ENCODE measurements at places on chromosomes 3 and 15. TPM values are rescaled to one million over a fixed set of nuclear protein-coding genes. Genes with fewer than 3 reads are reported as not detected.

DNA sequence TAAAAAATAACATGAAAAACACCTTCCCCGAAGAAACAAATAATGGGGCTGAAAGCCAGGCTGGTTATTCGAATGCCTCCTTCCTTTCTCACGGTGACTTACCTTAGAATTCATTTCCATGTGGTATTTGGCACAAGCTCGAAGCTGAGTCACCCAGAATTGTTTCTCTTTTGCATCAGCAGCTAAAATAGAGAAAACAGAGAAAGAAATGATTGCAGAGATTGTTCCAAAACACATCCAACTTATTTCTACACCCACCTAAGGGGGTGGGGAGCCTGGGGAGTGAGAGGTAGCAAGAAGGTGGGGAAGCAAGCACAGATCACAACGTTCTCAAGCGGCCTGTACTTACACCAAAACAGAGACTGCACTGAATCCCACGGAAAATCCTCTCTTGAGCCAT, 104.7 kb downstream of the OSBPL10 start:
- peak; percentile 36 for DNase-seq

DNA sequence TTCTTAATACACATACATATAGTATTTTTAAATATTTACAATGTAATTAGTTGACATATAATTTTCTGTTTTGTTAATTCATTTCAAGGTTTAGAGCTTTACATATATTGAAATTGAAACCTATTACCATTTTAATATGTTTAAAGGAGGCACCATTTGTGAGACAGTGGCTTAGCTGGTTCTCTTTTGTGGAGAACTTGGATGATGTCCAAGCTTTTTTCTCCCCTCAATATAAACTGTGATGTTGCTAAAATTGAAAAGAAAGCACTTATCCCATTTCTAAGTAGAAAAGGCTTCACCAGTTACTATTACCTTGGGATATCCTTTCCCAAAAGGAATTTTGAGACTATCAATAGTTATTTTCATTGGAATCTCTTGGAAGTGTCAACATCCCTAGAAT, 707.2 kb downstream of the NTRK3 start:
- no peak for DNase-seq

PPP1R14D gene
- not detected for polyA plus RNA-seq

GRCh38 chr3:62781121-62781520, 94.1 kb downstream of the CADPS start:
- no peak for DNase-seq

RASGRF1 gene
- polyA plus RNA-seq, result 0.16 TPM

SGO1 gene
- polyA plus RNA-seq, result 4.3 TPM

- DNase-seq, result no peak
Measured at GRCh38 chr3:176274161-176274560, 923.1 kb downstream of the TBL1XR1 start.

MCTP2 gene
- polyA plus RNA-seq, result 0.48 TPM

GRCh38 chr3:62451211-62451887, 78.0 kb upstream of the FEZF2 start:
- no peak for DNase-seq

GRCh38 chr3:77251136-77251535, 211.2 kb downstream of the ROBO2 start:
- DNase-seq, result no peak

DNA sequence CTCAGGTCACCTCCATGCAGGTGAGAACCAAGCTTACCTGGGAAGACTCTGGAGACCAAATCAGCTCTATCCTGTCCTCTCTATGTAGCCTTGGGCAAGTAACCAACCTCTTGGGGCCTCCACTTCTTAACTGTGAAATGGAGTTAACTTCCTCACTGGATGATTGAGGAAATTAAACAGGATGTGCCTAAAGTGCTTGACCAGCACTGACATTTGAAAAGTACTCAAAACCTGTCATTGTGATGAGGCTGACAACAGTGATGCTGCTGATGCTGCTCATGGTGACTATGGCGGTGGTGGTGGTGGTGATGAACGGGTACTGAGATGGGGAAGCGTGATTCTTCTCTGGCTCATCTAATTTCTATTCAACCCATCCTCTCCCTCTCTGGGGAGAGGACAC, 22.3 kb downstream of the VIPR1 start:
- no peak for DNase-seq

GOLGA6B gene
- not detected for polyA plus RNA-seq

AADAC gene
- 2.2 TPM for polyA plus RNA-seq

DNA sequence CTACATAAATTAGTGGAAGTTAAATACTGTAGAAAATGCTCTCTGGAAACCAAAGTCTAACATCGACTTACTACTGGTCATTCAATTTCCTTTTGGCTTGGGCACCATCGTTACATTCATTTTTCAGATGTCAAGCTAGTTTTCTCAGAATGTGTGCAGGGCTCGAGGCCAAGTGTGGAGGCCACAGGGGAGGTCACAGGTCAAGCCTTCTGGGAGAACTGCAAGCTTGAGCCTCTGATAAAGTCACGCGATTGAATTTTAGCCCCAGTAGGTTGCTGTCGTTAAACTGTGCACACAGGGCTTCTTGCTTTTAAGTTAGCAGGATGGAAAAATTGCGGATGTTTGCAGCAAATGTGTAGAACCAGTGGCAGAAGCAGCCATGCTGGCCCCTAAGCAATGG, 182.2 kb downstream of the APBA2 start:
- DNase-seq, result no peak

CFAP20DC gene
- polyA plus RNA-seq, result 1.9 TPM

DNA sequence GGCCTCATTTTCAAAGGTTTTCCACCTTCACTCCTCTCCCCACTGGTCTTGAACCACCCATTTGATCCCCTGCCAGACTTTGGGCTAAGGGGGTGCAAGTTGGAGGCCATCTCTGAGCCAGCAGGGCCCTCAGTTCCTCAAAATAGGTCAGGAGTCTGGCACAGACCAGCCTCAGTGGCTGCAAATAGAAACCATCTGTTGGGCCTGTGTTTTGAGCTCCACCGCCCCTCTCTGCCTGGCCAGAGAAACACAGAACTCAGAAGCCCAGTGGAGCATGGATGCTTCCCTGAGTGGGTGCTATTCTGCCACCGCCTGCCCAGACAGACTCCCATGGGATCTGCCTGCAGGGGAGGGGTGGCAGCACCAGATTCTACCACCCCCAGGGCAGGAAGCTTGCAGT, 56.3 kb downstream of the CORO2B start:
- DNase-seq, result no peak

- DNase-seq, result no peak
Measured at GRCh38 chr3:16423298-16423697, 90.2 kb downstream of the RFTN1 start.

DNA sequence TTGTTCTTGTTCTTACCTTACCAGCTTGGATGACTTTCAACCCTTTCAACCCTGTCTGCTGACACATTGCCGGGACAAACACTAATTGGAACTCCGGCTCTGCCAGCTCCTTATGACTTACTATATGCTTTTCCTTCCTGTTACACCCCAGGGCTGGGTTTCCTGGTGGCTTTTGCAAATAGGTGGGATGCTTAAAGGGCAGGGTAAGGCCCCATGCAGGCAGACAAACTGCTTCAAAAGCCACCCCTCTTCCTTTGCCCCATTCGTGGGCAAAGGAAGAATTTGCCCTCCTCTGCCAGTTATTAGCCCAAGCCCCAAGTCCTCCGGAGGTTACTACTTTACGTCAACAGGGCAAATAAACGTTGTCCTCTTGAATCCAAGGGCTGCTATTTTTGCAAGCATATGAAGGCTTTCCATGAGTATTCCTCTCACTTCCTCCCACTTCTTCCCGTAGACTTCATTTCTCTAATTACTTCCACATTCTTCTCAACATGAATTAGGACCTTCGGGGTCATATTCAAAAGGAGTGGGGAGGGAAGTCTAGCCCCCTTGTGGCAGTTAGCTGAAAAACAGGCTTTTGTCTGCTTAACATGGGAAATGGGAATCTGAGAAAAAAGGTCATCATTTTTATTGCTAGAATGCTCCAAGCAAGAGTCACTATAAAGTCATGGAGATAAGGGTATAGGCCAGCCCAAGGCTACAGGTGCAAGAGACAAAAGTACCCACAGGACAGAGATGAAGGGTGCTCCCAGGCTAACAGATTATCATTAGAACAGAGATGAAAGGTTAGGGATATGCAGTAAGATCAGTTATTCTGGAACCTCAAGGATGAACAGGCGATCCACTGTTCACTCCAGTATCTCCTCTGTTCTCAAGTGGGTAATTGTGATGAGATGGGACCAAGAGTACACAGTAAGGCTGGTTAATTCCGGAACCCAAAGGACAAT, 56.3 kb upstream of the FSTL1 start:
- DNase-seq, result peak; percentile 72

FBXO40 gene
- 2.5 TPM for polyA plus RNA-seq

GRCh38 chr3:160999274-160999673, 105.9 kb downstream of the B3GALNT1 start:
- no peak for DNase-seq

DNA sequence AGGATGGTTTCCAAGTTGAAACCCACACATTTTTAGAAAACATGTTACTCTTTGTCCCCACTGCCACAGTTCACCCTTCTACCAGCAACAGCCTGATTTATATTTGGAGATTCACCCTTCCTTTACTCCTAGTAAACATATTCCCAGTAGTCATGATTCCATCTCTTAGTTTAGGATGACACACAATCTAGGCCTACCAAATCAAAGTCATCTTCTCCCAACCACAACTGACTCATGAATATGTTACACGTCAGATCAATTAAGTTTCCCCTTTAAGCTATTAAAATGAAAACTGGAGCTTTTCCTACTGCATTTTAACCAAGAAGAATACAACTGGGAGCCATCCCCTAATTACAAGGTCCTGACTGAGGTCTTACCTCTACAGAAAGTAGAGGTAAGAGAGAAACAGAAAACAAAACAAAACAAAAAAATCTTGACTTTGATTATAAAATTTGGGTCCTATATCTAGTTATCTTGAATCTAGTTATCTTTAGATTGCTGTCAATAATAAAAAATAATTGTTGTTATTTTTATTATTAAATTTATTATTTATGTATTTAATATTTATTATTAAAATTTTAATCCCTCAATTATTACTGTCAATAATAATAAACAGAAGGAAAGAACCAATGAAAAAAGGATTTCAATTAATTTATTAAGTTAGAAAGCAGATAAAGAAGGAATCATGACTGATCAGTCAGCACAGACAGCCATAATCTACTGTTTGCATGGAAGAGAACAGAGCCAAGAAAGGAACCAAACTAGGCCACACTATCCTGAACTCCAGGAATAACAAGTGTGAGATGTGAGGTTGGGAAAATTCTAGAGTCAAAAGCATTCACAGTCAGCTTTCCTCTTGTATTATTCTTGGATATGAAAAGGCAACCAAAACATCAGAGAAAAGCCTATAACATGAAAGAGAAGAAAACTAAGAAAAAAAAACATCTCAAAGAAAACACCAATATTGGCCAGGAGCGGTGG, 12.5 kb downstream of the DPH6 start:
- no peak for DNase-seq

DNA sequence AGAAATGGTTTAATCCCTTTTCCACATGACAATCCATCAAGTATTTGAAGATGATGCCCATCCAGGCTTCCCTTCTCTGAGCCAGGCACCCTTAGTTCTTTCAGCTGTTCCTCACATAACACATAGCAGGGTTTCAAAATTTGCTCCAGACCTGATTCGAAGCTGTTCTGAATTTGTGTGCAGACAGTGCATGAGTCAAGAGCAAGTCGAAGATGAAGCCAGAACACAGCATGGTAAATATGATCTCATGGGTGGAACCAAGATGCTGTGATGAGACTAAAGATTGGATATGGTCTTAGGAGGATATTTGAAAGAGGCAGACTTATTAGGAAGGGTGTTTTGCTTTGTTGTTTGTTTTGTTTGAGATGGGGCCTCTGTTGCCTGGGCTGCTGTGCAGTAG, 32.6 kb upstream of the PDE8A start:
- no peak for DNase-seq

- no peak for DNase-seq
Measured at GRCh38 chr3:98902351-98902740, 851 bp upstream of the DCBLD2 start.

EIF2A gene
- polyA plus RNA-seq, result 144 TPM

- no peak for DNase-seq
Measured at GRCh38 chr15:70276401-70276800, 178.7 kb upstream of the TLE3 start.

HHLA2 gene
- polyA plus RNA-seq, result not detected

GRCh38 chr3:190560013-190560895, 46.4 kb downstream of the IL1RAP start:
- DNase-seq, result no peak

DNA sequence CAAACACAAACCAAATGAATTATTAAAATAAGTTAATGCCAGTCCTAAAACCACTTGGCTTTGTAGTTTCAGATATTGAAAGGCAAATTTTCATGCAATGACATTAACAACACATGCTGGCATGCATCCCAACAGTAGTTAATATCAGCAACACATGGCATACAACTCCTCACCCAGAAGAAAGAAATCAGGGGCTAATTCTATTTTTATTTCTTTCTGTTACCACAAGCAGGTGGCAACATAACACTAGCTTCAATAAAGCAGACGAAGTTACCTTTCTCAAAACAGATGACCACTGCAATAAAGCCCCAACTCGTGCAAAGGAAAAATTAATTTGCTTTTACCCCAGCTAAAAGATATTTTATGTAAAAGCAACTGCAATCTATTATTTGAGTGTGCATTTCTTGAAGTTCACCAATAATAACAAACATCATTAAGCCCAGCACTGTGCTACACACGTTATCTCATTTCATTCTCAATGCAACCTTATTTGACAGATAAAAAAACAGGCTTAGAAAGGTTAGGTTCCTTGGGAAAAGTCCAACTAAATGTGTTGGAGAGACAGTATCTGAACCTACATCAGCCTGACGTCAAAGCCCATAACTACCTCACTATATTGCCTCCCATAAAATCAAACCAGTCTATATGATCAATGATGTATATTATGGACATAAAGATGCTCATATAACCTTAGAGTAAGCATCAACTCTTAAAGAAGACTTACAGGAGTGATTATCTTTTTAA, 2.8 kb downstream of the TOP2B start:
- DNase-seq, result peak; percentile 30

- DNase-seq, result no peak
Measured at GRCh38 chr15:37134699-37135131, 34.4 kb upstream of the MEIS2 start.

DNA sequence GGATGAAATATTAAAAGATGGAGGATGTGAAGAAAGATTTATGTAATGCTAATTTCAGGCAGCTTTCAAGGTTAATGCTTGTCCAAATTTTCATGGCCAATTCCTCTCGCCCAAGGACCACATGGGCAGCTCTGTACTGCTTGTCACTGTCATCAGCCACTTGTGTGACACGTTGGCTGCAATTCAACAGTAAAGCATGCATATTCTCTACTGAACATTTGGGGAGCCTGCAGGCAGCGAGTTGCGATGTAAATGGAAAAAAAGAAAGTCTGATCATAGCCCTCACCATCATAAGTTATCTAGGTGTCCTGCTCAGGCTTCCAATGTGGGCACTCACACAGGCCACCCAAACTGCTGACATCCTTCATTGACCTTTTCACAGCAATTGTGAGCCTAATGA, 1026.8 kb upstream of the NR2F2 start:
- DNase-seq, result peak; percentile 22

- DNase-seq, result no peak
Measured at GRCh38 chr15:41507820-41508290, 5.8 kb downstream of the LTK start.

Measured in muscle of back (tissue), 13 donors.